NCI-H345 (cell line): ENCODE measurements at places on chromosomes 1 and 21.

GRCh38 chr1:4944911-4945310 lies 290.5 kb downstream of the AJAP1 start:
- no peak for DNase-seq

DNA sequence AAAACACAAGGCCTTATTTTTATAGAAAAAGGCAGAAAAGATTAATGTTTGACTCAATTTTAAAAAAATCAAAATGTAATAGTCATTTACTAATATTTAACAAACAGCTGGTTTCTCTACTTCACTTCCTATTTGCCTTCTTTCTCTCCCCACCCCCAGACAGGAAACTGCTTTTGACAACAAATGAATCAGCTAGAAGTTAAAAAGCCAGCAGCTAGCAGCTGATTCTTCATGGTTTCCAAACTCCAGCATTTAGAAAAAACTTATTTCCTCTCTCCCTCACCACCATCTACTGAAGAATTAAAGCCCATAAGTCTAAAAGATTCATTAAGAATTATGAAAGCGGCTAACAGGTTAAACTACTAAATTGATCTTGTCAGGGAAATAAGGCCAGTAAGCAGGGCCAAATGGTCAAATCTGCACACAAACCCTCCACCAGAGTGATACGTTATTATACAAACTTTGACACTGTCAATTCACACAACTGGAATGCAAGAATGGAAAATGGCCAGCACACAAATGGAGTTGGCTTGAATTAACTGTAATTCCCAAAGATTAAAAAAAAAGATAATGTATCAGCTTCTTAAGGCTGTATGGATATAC lies 4.0 kb downstream of the WDR26 start:
- no peak for DNase-seq

DNA sequence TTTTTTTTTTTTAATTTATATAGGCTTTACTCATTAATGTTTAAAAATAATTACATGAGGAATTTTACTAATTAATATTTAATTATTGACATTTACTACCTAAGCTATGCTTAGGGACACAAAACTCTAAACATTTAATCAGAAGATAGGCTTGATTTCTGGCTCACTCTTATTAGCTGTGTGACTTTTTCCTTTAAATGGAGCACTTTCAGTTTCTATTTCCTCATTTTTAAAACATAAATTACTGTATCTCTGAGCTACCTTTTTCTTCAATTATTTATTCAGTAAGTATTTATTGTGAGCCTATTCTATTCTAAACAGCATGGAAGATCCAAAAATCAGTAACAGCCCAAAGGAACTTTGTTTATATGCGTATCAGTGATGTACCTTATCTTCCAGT lies 40.5 kb downstream of the MAP3K7CL start:
- no peak for DNase-seq

- DNase-seq, result no peak
Measured at GRCh38 chr1:155529929-155530328, 32.7 kb downstream of the ASH1L start.

- no peak for DNase-seq
Measured at GRCh38 chr1:46491443-46492268, 2.0 kb downstream of the DMBX1 start.

DNA sequence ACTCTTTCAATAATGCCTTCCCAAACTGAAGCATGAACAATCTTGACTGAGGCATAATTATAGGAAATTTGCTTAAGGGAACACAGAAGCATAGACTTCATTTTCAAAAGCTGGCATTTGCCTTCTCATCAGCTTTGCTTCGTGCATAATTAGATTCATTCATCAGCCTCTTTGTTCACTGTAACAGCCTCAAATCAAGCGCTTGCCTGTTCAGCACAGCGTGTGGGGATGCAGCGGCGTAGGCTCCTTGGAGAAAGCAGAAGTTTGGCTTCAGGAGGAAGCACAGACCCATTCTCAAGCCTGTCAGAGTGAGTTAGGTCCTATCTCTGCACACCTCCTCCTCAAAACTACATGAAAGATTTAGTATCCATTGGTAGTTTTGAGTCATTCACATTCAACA lies 246.4 kb upstream of the MAP1LC3C start:
- no peak for DNase-seq

DNA sequence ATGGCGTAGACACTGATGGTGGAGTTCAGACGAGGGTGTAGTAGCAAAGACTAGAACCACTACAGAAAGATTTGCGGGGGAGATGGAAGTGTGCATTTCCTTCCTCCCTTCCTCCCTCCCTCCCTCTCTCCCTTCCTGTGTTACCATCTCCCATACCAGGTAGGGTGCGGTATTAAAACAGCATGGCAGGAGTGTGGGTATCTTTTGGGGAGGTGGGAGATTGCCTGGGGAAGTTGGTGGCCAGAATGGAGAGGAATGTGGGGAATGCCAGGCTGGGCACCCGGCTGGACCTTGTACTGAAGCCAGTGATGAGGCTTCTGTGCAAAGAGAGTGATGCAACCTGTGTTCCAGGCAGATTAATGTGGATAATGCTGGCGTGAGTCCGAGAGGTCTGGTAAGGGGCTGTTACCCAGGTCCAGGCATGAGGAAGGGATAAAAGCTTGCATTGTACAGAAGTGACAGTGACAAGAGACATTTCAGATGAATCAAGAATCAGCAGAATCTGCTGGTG lies 30.3 kb upstream of the PPP2R5A start:
- DNase-seq, result no peak

- DNase-seq, result no peak
Measured at GRCh38 chr1:70319750-70320149, 34.8 kb downstream of the ANKRD13C start.

DNA sequence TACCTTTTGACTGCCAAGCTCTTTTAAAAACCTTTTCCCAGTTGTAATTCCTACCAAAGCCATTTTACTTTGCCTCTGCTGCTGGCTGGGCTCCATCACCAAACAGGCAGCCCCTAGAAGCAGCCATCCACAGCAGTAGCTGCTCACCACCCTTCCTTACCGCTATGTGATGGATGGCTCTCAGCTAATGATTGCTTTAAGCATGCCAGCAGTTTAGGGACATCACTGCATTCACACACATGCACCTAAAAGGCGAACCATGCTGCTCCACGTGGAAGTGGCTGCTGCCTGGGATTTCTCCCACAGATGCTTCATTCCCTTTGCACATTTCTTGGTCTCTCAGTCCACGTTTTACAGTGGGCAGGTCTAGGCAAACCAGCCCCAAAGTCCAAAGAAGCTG lies 46.3 kb upstream of the PDE9A start:
- DNase-seq, result no peak

- no peak for DNase-seq
Measured at GRCh38 chr1:226248091-226248490, 24.6 kb downstream of the MIXL1 start.

DNA sequence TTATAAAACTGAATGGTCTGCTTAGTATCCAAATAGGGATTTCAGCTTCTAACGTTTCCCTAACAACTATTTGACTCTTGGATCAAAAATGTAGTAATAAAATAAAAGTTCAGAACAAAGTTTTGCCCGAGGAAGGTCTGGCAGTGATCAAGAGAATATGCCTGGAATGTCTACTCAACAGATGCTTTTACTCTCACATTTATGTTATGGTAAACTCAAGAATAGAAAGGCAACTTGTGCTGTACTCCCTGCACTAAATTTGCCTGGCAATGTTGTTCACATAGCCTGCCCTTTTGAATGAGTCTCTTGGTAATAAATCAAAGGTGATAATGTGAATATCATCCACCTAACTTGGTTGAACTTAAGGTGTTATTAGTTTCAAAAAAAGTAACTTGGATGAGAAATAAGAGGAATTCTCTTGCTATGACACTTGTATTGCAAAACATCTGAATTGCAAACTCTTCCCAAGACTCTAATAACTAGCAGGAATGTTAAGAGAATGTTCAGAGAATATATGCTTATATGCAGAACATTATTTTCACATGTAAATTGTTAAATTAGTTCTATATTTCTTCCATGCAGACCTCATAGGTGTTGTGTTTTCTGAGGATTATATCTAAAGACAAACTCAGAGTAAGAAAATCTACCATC lies 215.8 kb downstream of the COL24A1 start:
- no peak for DNase-seq

GRCh38 chr1:27141266-27142003 lies 13.5 kb downstream of the SLC9A1 start:
- peak; percentile 64 for DNase-seq

- DNase-seq, result no peak
Measured at GRCh38 chr1:201730611-201731010, 98.3 kb upstream of the IPO9 start.

DNA sequence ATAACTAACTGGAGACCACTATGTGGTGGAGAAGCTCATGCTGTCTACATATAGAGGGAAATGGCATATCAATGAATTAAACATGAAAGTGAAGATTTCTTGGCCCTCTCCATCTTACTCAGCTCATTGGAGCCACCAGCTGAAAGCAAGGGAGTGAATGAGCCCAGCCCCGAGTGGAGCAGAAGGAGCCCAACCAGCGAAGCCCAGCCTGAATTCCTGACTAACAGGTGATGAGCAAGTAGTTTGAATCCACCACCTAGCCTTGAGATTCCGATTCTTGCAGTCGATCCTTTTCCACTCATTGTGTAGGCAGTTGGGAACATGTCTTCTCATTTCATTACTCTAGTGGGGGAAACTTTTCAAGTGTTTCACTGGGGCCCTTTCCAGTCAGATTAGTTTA lies 18.6 kb upstream of the ST6GALNAC3 start:
- DNase-seq, result no peak

- DNase-seq, result no peak
Measured at GRCh38 chr1:7516341-7516740, 254.8 kb upstream of the VAMP3 start.

DNA sequence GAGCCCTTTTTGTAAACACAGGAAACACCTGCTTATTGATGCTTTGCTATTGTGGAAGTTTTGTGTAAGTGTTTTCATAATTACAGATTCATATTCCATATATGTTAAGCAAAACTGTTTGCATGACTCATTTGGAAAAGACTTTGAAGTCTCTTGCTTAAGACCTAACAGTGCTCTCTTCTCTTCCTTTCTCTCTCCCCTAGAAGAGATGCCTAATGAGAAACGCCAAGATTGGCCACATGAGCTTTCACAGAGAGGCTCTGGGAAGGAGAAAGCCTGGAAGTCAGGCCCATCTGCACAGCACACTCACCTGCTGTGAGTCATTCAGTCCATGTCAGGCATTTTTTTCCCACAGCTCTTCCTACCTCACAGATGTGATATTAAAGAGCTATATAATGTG lies 101.6 kb upstream of the PALMD start:
- DNase-seq, result peak; percentile 18

DNA sequence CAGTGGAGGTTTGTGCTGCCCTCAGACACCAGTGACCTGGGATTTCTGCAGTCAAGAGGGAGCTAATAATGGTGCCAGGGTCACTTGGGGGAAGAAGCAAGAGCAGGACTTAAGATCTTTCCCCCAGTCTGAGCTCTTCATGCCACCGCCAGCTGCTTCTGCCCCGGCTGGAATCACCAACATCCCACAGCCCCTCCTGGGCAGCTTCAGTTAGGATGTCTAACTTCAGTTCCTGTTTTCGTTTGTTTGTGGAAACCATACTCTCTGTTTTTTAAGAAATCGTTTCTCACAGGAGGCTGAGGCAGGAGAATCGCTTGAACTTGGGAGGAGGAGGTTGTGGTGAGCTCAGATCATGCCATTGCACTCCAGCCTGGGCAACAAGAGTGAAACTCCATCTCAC lies 25.6 kb upstream of the PRDM2 start:
- DNase-seq, result no peak

- peak; percentile 13 for DNase-seq
Measured at GRCh38 chr1:15038232-15039016, 115.1 kb upstream of the TMEM51 start.

DNA sequence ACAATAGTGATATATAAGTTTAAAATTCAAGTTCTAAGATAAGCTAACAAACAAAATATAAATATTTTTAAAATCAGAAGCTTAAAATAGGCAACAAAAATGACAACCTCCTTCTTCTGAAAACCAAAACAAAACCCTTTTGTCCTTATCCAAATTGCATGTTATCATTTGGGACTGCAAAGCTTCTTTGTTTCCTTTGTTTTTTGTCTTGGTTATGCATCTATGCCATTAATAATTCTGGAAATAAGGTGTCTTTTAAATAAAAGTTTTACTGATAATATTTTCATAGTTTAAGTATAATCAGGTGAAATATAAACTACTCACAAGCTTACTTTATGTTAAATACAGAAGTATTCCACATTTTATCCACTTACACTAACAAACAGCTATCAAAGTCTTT lies 20.5 kb downstream of the ADSS2 start:
- no peak for DNase-seq

DNA sequence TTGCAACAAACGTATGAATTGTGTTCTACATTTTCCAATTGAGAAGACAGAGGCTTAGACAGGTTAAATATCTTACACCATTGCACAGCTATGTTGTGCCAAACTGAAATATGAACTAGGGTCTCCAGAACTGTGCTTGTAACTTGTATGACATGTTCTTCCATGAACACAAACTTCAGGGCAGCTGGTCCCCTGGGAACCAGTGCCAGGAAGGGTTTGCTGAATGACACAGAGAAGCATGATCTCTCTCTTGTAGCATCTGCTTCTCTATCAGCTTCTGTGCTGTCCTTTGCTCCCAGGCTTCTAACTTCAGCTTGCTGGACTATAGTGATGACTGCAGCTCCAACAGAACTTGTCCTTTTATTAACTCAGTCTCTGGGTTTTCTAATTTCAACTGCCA lies 385.5 kb downstream of the SIPA1L2 start:
- DNase-seq, result no peak

GRCh38 chr1:30900931-30901560 lies 7.5 kb downstream of the SDC3 start:
- DNase-seq, result no peak

GRCh38 chr1:202599669-202600431 lies 110.4 kb downstream of the SYT2 start:
- peak; percentile 22 for DNase-seq

DNA sequence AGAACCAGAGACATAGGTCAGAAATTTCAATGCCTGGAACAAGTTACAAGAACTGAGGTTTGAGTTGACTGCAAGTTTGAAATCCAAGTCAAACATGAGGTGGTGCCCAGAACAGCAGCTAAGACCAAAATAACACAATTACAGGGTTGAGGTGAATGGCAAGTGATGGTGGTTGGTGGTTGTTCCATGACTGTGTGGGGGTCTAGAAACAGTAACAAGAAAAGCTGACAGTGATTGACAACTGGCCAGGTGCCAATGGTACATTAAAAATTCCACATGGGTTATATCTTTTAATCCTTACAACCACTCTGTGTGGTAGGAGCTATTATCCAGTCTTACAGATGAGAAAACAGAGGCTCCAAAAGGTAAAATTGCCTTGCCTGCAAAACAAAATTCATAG lies 32.0 kb downstream of the RIMS3 start:
- DNase-seq, result no peak

GRCh38 chr1:114690148-114690547 lies 5.2 kb downstream of the AMPD1 start:
- DNase-seq, result no peak

DNA sequence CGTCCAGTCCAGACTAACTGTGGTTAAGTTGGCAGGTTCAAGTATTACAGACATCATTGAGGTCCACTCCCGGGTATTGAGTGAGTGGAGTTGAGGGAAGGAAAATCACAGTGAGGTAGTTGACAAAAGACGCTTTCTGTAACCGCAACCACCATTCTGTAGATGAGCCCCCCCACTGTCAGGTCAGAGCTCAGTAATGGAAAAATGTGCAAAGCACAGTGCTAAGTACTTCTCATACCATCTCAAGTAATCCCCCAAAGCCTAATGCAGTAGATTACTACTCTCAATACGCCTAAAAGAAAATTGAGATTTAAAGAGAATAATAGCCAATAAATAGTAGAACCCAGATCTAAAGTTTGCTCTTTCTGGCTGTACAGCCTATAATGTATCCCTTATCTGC lies 522.8 kb downstream of the LMO4 start:
- no peak for DNase-seq
